Smooth muscle cell of the pulmonary artery (primary cell): ENCODE measurements at places on chromosomes 3 and 15. TPM values are rescaled to one million over a fixed set of nuclear protein-coding genes. Genes with fewer than 3 reads are reported as not detected.

MAGEL2 gene
- 0.73 and 0.98 TPM in 2 replicates for total RNA-seq

IL20RB gene
- 0.98 and 1.0 TPM in 2 replicates for total RNA-seq

CX3CR1 gene
- under 0.01 TPM in 1 of 2 replicates, not detected in the other for total RNA-seq

AHSG gene
- not detected in 2 replicates for total RNA-seq

TEX55 gene
- not detected in 2 replicates for total RNA-seq

CEMIP gene
- 360 and 994 TPM in 2 replicates for total RNA-seq

TMEM207 gene
- total RNA-seq = not detected in 2 replicates

ZBED2 gene
- 0.07 TPM in 1 of 2 replicates, not detected in the other for total RNA-seq

KBTBD12 gene
- 0.03 TPM in 1 of 2 replicates, not detected in the other for total RNA-seq
